ENCODE measurements at places on chromosomes 7 and 10.
A peak's percentile ranks its signal among the peaks of the same experiment; 100 is the strongest.

DNA sequence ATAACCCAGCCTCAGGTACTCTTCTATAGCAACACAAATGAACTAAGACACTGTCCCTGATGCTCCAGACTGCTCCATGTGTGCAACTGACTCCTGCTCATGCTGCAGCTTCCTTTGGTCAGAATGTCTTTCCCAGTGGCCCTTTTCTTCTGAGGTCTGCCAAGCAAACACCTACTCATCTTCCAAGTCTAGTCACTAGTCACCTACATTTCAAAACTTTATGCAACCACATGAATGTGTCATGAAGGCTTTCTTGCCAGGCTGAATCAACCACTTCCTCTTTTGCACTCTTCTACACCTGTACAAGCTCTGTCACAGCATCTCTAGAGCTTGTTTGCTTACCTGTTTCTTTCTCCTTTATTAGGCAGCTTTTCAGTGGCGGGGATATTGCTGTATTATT is 75.8 kb downstream of the LSMEM1 start:
- no peak for DNase-seq

DNA sequence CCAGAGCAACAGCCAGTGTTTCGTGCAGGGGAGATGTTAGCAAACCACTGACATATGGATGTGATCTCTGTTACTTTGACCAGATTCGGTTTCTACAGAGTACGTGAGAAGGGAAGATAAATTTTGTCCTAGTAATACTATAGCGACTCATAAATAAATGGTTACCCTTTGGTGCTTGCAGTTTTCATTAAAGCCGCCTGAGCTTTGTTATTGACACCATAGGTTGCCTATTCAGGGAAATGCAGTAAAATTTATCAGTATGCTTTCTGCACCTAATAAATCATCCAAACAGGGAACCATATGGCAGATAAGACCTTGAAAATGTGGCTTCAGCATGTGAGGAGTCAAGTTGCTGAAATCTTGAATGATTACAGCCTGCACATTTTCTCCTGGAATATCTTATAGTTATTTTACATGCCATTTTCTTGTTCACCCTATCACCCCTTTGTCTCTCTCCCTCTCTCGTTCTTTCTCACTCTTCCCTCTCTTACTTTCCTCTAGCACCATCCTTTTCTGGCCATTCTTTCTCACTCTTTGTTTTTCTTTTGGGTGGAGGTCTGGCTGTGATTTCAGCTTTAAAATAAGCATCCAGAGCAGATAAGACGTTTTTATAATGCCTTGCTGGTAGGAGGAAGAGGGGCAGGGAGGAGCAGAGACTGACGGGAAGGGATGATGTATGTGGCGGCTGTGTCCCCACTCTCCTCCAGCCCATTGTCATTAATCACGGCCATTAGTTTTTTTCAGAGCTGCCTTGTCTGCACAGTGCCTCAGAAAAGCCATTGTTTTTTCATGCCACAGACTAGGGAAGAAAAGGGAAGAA is 182.5 kb downstream of the LRMDA start:
- DNase-seq: no peak

GRCh38 chr7:2641406-2642393 is 9.9 kb downstream of the TTYH3 start:
- DNase-seq: no peak

GRCh38 chr10:89118091-89118490 is 89.0 kb downstream of the CH25H start:
- DNase-seq: peak; percentile 50

GRCh38 chr10:76558586-76558985 is 1079.0 kb downstream of the KCNMA1 start:
- no peak for DNase-seq

GRCh38 chr10:59216178-59216869 is 39.9 kb downstream of the PHYHIPL start:
- DNase-seq: no peak

- DNase-seq: no peak
Measured at GRCh38 chr7:11636274-11636673, 195.7 kb downstream of the THSD7A start.

DNA sequence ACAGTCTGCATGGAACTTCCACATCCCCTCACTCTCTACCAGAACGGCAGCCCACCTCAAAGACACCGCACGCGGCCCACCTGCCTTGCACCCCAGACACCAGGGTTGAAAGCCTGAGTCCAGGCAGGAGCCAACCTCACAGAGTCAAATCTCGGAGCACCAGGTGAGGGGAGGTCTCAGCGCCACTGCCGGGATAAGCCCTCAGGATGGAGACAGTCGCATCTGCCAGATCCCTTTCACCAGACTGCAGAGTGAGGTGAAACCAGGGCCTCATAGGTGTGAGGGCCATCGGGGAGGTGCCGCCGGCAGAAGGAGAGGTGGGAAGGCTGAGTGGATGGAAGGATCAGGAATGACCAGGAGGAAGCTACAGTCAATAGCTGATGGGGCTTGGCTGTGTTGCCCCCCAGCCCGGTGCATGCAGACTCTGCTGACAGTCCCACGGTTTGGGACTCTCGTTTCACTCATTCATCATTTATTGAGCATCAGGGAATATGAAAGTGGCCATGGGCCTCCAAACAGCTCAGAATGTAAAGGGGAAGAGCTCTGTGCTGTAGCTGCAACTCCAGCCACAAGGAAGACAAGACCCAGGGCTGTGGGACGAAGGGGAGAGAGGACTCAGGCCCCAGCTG is 315.0 kb downstream of the PTPRN2 start:
- DNase-seq: no peak

GRCh38 chr10:13700473-13701144 is 113.8 kb downstream of the PRPF18 start:
- no peak for DNase-seq
